Non-pigmented ciliary epithelial cell (primary cell): ENCODE measurements at places on chromosomes 16 and 17.

DNA sequence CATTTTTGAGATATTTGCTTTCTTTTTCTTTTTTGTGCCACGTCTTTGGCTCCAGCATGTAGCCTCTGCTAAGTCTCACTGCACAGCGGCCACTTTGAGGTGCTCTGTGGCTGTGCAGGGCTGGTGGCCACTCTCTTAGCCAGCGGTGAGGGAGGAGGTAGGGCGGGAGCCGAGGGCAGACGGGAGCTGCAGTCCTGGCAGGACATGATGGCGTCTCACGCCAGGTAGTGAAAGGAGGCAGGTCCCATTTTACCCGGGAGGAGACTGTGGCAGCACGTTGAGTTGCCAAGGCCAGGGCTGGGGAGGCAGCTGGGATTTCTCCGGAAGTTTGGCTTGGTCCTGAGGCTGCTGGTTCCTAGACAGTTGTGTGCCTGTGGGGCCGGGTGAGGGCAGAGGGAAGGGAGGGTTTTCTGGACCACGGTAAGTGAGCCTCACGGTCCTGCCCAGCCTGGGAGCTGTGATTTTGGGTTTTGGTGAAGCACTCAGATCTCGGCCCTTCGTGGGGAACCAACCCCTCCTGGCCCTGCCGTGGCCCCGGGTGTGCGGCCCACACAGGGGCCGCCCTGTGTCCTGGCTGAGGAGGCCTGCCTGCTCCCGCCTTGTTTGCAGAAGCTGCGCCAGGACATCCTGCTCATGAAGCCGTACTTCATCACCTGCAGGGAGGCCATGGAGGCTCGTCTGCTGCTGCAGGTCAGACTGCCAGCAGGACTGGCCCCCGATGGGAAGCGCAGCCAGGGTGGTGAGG, 14.4 kb downstream of the DEF8 start:
- DNase-seq: no peak

DNA sequence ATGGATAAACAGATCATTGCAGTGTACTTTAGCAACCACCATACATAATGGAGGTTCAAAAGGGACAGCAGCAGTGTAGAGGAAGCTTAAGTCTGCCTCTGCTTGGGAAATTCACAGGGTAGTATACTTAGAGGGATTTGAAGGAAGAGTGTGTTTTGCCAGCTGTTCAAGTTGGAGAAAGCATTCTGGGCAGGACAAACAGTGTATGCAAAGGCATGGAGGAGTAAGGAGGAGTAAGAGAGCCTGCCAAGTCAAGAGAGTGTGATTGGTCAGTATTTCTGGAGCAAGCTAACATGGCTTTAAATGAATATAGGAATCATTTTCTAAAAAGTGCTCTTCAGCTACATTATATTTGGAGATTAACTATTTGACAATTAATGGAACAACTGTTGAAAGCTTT, 22.9 kb upstream of the PHAF1 start:
- DNase-seq: no peak

DNA sequence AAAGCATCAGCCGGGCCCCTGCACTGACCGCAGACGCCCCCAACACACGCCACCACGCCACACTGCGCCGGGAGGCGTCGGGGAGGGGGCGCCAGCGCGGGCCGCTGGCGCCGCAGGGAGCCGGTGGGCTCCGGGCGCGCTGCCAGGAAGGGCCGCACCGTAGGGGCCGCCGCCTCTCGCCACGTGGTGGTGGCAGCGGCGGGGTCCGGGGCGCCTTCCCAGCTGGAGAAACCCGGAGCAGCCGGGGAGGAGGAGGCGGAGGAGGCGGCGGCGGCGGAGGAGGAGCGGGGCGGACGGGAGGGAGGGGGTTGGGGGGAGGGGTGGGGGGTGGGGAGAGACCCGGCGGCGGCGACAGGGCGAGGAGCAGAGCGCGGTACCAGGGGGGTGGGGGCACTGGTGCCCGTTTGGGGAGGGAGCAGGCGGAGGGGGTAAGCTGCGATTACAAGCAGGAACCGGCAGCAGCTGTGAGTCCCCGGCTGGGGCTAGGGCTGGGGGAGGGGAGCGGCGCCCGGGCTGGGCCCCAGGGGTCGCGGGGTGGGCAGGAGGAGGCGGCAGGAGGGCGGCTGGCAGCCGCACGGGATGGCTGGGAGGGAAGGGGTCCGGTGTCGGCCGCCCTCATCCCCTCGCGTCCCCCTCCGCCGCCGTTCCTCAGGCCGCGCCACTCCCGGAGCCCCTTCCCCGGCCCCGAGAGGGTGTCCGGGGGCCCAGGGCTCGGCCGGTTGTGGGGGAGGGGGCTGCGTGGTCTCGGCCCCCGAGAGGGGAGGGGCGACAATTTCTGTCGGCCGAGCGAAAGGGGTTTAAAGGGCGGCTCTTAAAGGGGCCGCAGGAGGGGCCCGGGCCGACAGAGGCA, at the start of gene TBKBP1:
Gene TBKBP1, plus strand, starts transcription at position 431 of the 850 bp plus-strand sequence. CDS start 1,952 bp downstream, outside the sequence.
- DNase-seq: no peak

- no peak for DNase-seq
Measured at GRCh38 chr17:19661121-19661520, 12.6 kb downstream of the ALDH3A2 start.

GRCh38 chr17:44280392-44280937, 12.5 kb upstream of the SLC4A1 start:
- no peak for DNase-seq

GRCh38 chr17:2502871-2503580, 8.7 kb downstream of the METTL16 start:
- no peak for DNase-seq

GRCh38 chr17:44914148-44914547, 1.2 kb downstream of the GFAP start:
- DNase-seq: no peak

DNA sequence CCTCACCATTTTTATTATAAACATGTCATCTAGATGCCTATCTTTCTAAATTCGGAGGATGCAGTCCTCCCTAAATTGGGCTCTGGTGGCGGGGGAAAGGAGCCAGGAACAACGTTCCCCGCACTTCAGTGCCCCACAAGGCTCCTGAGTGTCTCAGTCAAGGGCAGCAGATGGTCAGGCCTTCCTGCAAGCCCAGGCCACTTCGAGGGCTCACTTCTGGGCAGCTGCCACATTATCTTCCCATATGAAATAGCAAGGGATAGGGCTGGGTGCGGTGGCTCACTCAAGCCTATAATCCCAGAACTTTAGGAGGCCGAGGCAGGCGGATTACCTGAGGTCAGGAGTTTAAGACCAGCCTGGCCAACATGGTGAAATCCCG, 32.3 kb downstream of the FBXO31 start:
- no peak for DNase-seq

GRCh38 chr17:34390649-34391048, 27.6 kb upstream of the CCL1 start:
- no peak for DNase-seq

GRCh38 chr16:53220585-53220984, 165.8 kb downstream of the CHD9 start:
- no peak for DNase-seq
